Stimulated activated CD4-positive, alpha-beta T cell treated with anti-CD3 and anti-CD28 coated beads, Interleukin-15, amount 100 ng/mL, for 48 hours (primary cell): ENCODE measurements at places on chromosomes 6 and 20.
A peak's percentile ranks its signal among the peaks of the same experiment; 100 is the strongest.

DNA sequence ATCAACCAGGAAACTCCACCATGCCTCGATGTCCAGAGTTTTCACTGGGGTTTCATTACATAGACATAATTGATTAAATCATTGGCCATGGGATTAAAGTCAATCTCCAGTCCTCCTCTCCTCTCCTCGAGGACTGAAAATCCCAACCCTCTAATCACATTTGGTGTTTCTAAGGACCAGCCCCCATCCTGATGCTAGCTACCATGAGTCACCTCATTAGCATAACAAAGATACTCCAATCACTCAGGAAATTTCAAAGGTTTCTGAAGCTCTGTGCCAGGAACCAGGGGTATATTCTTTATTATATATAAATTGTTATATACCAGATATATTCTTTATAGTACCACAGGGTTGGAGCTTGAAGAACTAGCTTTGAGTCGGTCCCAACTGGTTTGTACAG is 212.9 kb upstream of the PRND start:
- no peak for DNase-seq

DNA sequence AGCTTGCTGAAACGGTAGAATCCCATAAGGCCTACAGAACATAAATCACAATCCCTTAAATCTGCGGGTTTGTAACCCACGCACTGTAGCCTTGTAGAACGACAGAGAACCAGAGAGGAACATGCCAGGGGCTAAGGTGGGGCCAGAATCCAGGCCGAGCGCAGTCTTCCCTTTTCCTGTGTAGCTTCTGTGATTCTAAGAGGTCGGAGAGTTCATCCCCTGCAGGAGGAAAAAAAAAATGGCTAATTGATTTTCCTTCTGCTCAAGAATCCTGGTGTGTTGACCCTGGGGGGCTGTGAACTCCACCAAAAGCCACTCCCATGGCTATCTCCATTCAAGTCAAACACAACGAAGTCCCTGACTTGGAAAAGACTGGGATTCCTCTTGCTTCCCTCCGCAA is 96.3 kb downstream of the SPTLC3 start:
- no peak for DNase-seq

DNA sequence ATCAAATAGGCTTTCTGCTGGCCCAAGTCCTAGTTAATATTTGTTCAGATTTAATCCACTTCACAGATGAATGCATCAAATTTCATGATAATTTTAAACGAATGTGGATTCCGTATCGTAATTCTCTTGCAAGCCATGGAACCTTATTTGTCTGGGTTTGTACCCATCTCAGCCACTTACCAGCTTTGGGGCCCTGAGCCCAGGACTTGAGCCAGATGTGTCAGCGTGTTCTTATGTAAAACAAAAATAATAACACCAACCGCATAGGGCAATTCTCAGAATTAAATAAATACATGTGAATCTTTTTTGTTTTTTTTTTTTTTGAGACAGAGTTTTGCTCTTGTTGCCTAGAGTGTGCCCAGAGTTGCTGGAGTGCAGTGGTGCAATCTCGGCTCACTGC is 282.5 kb upstream of the PLCB4 start:
- no peak for DNase-seq

GRCh38 chr6:143535189-143535614 is 23.7 kb upstream of the FUCA2 start:
- DNase-seq: no peak

DNA sequence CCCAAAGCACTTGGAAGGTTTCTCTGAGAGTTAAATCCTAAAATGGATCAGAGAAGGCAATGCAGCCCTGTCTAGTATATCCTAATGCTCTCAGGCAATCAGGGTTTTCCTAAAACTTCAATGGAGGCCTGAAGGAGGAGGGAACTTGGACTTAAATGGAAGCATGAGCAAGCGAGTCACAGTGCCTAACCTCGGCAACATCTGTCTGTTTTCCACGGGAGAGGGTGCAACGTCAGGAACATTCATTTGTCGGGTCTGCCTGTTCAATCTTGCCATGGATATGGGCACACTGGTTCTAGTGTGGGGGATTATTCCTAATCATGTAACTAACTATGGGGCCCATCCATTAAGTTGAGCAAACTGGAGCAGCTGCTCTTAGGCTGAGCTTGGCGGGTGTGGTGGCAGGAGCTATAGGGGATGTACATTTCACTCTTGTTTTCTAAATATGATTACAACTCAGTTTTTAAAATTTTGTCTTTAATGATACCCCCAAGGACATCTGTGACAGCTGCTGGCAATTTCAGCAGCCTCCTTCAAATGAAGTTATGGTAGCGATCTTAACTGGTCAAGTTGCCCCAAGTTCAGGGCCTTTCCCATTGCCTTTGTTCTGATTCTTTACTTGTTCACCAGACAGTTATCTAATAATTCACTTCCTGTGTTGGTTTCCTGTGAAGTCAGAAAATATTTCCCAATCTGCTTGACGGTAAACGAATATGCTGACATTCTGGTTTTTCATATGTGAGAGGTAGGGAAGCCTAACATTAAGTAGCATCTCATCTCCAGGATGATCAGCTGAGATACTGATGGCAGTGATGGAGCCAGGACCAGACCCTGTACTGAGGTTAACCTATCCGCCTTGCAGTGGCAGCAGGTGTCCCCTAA is 21.6 kb downstream of the DSE start:
- no peak for DNase-seq

- DNase-seq: no peak
These were observed 236.5 kb downstream of the GMPR start for GRCh38 chr6:16474772-16475493.

- no peak for DNase-seq
These were observed 63.0 kb upstream of the TINAG start for GRCh38 chr6:54245265-54245664.

DNA sequence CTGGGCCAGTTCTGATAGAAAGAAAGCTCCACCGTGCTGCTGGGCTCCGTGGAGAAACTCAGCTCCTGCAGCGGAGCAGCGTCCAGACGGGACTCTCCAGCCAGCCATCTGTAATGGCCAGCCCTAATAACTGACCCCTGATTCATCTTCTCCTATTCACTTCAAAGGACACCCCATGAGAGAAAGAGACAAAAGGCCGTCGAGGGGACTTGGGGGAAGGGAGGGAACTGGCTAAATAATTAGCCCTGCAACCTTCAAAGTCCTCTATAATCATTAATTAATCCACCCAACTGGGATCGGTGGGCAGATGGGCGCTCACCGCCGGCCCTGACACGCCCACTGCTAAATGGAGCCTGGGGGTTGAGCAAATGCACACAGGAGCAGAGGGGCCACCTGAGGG is 512.4 kb downstream of the CD83 start:
- no peak for DNase-seq

DNA sequence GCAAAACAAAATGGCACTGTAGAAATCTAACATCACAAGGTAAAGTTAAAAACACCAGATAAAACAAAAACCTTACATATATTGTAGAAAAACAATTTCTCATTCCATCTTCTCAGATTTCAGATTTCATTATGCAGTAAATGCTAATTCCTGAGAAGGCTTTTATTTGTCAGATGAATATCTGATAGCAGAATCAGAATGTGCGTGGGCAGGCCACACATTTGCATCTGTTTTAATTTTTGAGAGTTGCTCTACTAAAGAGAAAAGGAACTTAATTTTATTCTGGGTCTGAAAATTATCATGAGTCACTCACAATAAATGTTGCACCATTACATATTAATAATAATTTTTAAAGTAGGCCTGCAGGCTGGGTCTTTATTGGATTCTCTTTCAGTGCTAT is 329.3 kb upstream of the SPTLC3 start:
- no peak for DNase-seq

- DNase-seq: peak; percentile 4
These were observed at the start of gene WFDC10A for GRCh38 chr20:45629496-45630100. TSS of gene WFDC10A (plus strand) at chr20:45629739. CDS start at chr20:45629814, 75 bp downstream.

- DNase-seq: peak; percentile 31
These were observed 414.0 kb downstream of the GJA1 start for GRCh38 chr6:121849477-121849876.

GRCh38 chr6:13573669-13574110 is 711 bp upstream of the SIRT5 start:
- peak; percentile 14 for DNase-seq

- no peak for DNase-seq
These were observed 55.8 kb downstream of the FGD2 start for GRCh38 chr6:37061157-37061804.

GRCh38 chr6:30042914-30043313 is 18.2 kb upstream of the POLR1H start:
- DNase-seq: no peak

DNA sequence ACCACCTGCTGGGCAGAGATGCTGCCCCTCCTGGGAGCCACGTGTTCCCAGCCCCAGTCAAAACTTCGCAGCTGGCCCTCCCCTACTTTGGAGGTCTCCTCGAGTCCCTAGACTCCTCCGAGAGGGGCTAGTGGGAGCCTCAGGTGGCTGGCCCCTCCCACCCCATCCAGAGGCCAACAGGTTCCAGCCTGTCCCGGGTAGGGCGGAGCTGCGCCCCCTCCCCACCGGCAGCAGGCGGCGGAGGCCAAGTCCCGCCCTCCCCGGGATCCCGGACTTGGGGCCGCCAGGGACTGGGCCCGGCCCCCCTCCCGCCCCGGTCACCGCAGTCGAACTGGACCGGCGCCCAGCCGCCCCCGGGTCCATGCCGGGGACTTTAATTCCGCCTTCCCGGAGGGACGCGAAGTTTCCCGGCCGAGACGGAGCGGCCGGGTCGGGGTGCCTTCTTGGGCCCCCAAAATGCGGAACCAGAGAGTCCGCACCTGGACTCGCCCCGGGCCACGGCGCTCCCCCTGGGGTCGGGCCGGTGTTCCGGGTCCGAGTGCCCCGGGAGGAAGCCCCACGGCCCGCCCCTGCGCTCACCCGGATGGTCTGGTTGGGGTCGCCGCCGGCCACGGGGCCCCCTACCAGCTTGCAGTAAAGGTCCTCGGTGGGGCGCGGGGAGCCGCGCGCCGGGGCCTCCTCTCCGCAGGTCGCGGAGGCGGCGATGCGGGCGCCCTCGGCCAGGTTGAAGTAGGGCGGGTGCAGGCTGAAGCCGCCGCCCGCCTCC is 559 bp downstream of the LAMA5 start:
- no peak for DNase-seq

DNA sequence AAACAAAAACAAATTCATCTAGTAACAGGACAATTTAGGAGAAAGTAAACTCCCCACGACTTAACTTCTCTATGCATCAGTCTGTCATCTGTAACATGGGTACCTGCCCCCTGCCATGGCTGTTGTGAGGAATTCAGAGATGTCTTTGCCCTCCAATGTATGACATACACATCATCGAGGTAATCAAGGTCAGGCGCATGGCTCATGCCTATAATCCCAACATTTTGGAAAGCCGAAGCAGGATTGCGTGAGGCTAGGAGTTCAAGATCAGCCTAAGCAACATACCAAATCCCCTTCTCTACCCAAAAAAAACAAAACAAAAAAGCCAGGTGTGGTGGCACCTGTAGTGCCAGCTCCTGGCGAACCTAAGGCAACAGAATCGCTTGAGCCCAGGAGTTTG is 9.0 kb downstream of the EEF1A1 start:
- no peak for DNase-seq

GRCh38 chr20:6277661-6278240 is 154.9 kb upstream of the FERMT1 start:
- DNase-seq: no peak
